Head of caudate nucleus (tissue), 42 donors: ENCODE measurements at places on chromosomes 2 and 18.
A peak's percentile ranks its signal among the peaks of the same experiment; 100 is the strongest.

GRCh38 chr2:36975306-36975705, 9.0 kb upstream of the STRN start:
- DNase-seq = no peak

DNA sequence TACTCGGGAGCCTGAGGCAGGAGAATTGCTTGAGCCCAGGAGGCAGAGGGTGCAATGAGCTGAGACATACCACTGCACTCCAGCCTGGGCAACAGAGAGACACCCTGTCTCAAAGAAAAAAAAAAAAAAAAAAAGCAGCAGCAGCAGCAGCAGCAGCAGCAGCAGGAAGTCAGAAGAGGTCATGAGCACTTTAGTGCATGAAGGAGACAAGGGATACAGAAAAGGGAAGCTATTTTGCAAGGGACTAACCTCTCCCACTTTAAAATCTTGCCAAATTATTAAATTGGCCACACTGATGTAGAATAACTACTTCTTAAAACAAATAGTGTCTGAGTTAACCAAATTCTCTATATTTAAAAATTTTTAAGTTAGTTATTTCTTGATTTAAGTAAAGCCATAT, 113.4 kb upstream of the PDE1A start:
- no peak for DNase-seq

- peak; percentile 46 for DNase-seq
Measured at GRCh38 chr2:183349091-183349490, 224.8 kb downstream of the NUP35 start.

DNA sequence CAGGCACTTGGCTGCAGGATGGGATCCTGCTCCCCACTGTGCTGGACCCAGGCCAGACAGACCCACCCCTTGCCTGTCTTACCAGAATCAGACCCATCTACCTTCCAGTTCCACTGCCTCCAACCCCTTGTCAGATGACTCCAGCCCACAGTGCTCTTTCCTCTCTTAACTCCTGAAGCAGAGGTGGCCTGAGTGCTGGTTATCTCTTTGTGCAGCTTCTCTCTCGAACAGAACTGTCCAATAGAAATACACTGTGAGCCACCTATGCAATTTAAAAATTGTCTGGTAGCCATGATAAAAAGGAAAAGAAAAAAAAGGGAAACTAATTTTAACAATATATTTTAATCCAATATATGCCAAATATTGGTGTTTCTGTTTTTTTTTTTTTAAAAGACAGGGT, 160.2 kb upstream of the SMAD2 start:
- no peak for DNase-seq

DNA sequence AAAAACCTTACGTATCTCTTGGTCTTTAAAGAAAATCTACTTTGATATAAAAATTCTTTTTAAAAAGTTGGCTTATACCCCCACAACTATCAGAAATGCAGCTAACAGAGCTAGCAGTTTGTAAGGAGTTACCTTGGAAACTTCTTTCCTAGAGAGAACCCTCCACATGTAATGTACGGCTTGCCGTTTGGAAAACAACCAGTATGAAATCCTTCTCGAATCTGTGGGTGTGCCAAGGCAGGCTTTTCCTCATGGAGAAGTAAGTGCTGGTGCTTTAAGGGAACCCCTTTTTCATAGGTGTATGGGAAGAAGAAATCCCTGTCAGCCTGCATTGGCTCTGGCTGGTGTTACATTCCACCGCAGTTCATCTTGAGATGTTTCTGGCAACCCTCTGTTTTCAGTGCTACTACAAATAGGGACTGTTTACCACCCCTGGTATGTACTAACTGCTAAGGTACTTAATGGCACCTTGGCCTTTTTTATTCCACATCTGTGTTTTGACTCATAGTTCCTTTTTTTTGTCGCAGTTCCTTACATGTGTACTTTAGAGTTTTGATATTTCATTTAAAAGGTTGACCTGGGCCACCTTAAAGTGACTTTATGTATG, 248.4 kb downstream of the FHOD3 start:
- no peak for DNase-seq

- DNase-seq = no peak
Measured at GRCh38 chr2:45852450-45853150, 201.1 kb downstream of the PRKCE start.

GRCh38 chr18:9665314-9665713, 42.8 kb upstream of the RAB31 start:
- DNase-seq = no peak

DNA sequence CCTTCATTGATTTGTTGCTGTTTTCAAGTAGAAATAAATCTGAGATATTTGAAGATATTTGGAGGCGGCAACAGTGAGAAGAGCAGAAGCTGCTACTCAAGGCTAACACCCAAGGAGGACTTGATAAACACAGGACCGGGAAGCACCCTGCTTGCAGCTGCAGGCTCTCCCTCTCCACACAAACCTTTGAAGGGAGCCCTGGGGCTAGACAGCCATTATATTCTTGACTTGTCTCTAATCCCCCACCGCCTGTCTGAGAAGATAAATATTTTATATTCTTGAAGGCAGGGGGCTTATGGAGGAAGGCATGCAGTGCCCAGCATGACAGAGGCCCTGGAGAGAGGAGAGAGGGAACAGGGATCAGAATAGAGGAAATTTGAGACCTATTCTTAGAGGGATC, 50.9 kb upstream of the SMAD2 start:
- no peak for DNase-seq

DNA sequence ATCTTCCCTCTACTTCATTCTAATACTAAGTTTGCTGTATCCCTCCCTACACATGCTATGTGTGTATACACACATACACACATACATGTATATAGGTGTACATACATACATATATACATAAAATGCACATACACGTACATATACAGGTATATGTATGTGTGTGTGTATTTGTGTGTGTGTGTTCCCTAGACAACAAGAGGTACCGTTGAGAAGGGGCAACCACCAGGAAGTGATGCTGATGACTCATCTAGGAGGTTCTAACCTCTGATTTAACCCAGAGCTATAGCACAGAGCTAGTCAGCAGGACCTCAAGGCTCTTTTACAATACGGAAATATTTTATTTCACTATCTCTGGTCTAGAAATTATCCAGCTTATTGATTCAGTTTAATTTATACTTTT, 139.2 kb downstream of the LAMA3 start:
- no peak for DNase-seq

- DNase-seq = no peak
Measured at GRCh38 chr2:232376713-232377112, 1.8 kb upstream of the ALPP start.

GRCh38 chr2:3233877-3234276, 143.7 kb downstream of the EIPR1 start:
- no peak for DNase-seq

GRCh38 chr2:226299771-226300170, 499.8 kb downstream of the IRS1 start:
- no peak for DNase-seq

- DNase-seq = no peak
Measured at GRCh38 chr2:112916145-112916571, 5.2 kb downstream of the IL37 start.

DNA sequence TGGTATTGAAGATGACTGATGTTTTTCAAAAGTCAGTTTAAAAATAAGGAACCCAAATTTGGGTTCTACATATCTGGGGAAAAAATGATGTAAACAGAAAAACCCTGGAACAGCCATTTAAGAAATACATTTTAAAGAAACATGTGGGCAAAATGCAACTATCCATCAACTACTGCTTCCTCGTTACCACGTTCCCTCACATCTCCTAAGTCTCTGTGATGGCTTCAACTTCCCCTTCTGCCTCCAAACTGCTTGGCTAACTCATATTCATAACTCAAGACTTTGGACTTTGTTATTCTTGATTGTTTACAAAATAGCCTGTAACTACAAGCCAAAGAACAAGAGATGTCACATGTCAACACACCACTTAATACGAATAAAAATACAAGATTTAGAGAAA, 116.3 kb downstream of the DYM start:
- no peak for DNase-seq

GRCh38 chr2:207434899-207435465, 94.8 kb upstream of the CREB1 start:
- no peak for DNase-seq

- DNase-seq = no peak
Measured at GRCh38 chr2:144711630-144712549, 192.0 kb upstream of the ZEB2 start.

DNA sequence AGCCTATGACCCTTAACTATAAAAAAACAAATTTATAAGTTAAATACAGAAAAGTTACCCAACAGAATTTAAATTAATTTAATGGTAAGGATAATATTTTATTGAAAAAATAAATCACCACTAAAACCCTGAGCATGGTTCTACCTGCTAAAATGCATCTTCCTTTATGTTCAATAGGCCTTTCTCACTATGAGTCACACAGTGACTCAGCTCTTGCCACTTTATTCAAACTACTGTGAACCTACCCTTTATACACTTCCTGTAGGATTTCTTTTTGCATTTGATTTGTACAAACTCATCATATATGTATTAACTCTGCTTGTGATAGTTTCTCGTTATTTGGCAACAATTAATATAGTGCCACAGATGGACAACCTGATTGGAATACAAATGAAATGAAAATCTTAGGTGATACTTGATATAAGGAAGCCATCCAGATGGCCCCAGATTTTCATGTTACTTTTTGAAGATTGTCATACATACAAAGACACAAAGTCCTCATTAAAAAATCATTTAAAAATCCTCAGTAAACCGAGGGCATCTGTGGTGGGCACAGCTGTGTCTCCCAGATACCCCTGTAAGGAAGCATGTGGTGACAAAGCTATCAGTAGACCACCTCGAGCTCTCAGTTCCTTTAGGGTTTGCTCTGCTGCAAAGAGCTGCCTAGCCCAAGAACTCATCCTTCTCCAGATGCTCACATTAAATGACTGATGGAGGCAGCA, 55.2 kb upstream of the COBLL1 start:
- DNase-seq = no peak

- peak; percentile 70 for DNase-seq
Measured at GRCh38 chr2:39640107-39640506, 25.6 kb upstream of the TMEM178A start.

GRCh38 chr2:15764683-15765011, 173.0 kb downstream of the DDX1 start:
- peak; percentile 4 for DNase-seq

GRCh38 chr2:199144036-199144435, 313.7 kb downstream of the SATB2 start:
- no peak for DNase-seq

DNA sequence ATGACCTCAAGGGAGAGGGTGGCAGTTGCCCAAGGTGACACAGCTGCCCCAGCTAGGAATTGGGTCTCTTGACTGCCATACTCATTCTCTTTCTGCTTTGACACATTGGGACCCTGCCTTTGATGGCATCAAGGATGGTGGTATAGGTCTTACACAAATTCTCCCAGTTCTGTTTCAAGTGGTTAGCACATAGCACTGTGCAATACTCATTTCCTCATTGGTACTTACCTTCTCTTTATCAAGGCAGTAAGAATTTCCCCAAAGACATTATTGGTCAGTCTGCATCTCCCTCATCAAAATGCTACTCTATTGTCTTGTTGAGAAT, 35.9 kb upstream of the CCDC93 start:
- no peak for DNase-seq

DNA sequence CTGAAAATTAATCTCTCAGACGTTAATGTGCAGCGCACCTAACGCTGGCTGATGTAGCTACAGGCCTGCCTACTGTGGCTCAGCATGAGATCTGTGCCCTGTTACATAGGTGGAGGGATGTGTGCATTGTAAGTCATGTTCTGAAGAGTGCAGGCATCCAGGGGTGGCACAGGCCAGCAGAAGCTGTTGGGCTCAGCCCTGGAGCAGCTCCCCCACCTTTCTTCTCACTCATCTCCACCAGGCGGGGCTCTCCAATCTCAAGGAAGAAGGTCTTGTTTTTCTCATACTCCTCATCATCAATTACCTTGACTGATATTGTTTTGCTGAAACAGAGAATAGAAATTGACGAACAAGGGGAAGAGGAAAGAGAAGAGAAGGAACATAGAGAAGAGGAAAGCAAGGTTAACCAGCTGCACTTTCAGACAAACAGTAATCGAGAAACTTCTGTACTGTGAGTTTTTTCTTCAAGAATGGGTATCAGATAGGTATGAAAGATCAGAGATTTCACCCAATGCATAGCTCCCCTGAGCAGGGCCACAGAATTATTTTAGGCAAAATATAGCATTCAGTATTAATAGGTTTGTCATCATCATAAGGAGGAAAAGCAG, 273.6 kb downstream of the SLC8A1 start:
- DNase-seq = no peak

GRCh38 chr18:26867471-26867870, 2.0 kb upstream of the AQP4 start:
- no peak for DNase-seq

DNA sequence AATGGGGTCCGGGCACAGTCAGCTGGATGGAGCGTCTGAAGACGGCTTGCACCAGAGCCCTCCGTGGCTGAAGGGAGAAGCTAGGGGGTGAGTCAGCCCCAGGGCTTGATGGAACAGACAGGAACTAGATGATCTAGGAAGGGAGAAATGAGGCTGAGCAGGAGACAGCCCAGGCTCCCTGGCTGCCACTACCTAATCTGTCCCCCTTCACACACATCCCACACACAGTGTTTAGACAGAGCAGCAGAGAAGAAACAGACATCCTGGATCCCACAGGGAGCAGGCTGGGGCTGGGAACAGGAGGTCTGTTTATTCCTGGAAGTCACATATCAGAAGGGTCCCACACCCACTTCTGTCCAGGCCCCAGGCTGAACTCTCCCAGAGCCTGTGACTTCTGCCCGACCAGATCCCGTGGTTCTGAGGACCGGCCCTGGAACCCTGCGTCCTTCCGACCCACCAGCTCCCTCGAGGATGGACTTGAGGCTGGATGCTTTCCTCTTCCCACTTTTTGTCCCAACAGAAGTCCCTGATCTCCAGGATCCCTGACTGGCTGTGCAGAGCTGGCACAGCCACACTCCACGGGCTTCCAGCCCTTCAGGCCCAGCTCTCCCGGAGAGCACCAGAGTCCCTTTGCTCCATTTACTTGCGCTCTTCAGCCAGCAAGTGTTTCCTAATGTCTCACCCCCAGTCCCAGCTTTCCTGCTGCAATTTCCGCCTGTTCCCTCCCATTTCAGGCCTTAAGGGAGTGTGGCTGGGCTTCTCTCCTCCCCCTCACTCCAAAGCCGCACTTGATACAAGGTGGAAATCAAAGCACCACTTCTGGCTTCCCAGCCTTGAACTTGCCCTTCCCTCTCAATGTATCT, 1.5 kb upstream of the GPBAR1 start:
- peak; percentile 36 for DNase-seq

- DNase-seq = no peak
Measured at GRCh38 chr2:56337342-56337741, 153.6 kb downstream of the CCDC85A start.

GRCh38 chr2:177740700-177741099, 331.9 kb downstream of the PDE11A start:
- no peak for DNase-seq

- no peak for DNase-seq
Measured at GRCh38 chr18:5294113-5294456, 1.4 kb downstream of the ZBTB14 start.

- DNase-seq = no peak
Measured at GRCh38 chr18:6255886-6256285, 158.8 kb downstream of the L3MBTL4 start.
